ENCODE measurements at places on chromosomes 3 and 15. TPM values are rescaled to one million over a fixed set of nuclear protein-coding genes. Genes with fewer than 3 reads are reported as not detected.

GRCh38 chr3:136928240-136928639 is 29.5 kb upstream of the IL20RB start:
- no peak for DNase-seq

GRCh38 chr15:40487816-40488682 is 17.3 kb downstream of the CHST14 start:
- no peak for DNase-seq

DNA sequence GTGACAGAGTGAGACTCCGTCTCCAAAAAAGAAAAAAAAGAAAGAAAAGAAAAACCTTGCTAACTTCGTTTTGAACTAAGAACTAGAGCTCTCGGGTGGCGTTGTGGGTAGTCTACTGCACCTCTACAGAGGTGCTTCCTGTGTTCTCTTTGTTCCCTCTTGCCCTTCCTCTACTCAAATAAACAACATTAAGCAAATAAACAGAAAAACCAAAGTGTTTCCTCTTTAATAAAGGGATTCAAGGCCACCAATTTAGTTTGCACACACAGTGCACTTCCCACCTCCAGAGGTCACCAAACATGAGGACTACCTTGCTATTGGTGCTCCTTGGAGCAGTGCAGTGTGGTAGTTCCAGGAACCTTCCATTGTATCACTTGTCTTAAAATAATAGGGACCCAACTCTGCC is 354.2 kb upstream of the TBL1XR1 start:
- DNase-seq = no peak

Gene VPS18
- total RNA-seq = 30.5 TPM

- no peak for DNase-seq
Measured at GRCh38 chr3:178451799-178452198, 84.4 kb upstream of the KCNMB2 start.

GRCh38 chr3:32886296-32886695 is 65.1 kb upstream of the CCR4 start:
- no peak for DNase-seq

- no peak for DNase-seq
Measured at GRCh38 chr3:157527131-157527881, 24.1 kb upstream of the VEPH1 start.

DNA sequence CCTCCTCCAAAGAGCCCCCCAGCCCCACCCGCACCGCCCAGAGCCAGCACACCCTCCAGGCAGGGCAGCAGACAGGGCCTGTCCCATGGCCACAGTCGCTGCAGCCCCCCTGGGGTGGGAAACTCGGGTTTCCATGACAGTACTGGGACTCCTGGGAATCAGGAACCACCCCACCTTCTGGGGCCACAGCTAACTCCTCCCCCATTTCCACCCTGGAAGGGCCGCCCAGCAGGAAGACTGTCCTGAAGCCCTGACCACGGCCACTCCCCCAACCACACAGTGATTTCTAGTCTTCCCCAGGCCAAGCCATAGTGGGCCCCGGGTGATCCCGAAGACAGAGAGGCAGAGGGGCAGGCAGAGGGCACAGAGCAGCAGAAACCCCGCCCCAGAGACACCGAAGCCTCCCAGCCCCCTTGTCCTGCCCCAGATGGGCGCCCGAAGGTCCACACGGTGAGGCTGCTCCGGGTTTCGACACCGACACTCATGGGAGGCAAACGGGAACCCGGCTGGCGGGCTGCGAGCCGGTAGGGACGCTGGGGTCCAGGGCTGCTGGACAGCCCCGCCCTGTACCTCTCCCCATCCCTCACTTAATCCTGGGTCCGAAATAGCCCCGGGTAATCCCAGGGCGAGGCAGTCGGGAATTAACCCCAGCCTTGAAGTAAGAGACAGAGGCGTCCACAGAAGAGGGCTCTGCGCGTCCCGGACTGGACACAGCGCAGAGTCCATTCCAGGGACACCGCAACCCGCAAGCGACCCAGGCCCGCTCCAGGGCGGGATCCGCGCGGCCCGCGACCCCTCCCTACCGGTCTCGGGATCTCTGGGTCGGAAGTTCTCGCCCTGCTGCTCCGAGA is 138.4 kb downstream of the NUP210 start:
- DNase-seq = no peak

DNA sequence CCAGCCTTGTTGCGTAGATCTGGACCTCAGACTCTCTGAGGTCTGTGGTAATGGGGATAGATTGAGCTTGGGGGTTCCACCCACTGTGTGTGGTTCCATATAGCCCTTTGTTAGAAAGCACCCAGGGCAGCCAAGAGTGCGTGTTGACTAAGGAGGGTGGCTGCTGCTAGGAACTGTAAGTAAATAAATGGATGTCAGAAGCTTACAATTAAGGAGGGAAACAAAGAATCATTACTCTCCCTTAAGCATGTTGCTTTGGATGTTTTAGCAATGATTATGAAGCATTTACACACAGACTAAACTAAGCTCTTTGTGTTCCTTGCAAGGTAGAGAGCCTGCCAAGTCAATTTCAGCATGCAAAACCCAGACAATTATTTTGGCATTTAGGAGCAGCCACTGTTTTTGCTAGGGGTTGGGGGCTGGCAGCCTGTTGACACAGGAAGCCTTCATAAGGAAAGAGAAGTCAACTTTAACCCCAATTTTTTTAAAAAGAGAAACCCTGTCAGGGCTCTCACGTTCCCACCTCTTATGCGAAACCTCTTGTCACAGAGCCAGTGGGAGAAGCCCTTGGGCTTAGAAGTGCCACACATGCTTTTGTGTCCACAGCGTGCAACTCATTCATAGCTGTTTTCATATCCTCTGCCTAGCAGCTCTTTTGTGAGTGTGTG is 127.8 kb downstream of the CMSS1 start:
- no peak for DNase-seq

Data from mesothelial cell of epicardium (in vitro differentiated cells).